ENCODE measurements at places on chromosomes 5 and 9.

GRCh38 chr5:89996890-89997289 lies 412.7 kb downstream of the CETN3 start:
- peaks cover 2% of the 10 kb centered on the region for H3K36me3 ChIP-seq
- H3K27ac ChIP-seq: no peak overlapping the region
- peaks cover 23% of the 10 kb centered on the region for H3K27me3 ChIP-seq
- no peak for DNase-seq
- H3K4me1 ChIP-seq: peaks cover 12% of the 10 kb centered on the region
- no peak overlapping the region for H3K4me3 ChIP-seq

DNA sequence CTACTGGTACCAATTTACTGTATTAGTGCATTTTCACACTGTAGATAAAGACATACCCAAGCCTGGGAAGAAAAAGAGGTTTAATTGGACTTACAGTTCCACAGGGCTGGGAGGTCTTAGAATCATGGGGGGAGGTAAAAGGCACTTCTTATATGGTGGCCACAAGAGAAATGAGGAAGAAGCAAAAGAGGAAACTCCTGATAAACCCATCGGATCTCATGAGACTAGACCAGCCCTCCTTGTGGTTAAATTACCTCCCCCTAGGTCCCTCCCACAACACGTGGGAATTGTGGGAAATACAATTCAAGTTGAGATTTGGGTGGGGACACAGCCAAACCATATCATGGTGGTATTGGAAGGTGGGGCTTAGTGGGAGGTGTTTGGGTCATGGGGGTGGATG lies 56.5 kb upstream of the SPDL1 start:
- no peaks in the 10 kb centered on the region for H3K36me3 ChIP-seq
- no peak overlapping the region for H3K27ac ChIP-seq
- no peak for DNase-seq
- peaks cover 12% of the 10 kb centered on the region for H3K4me1 ChIP-seq
- H3K27me3 ChIP-seq: no peaks in the 10 kb centered on the region
- H3K4me3 ChIP-seq: no peak overlapping the region

- peaks cover 11% of the 10 kb centered on the region for H3K4me1 ChIP-seq
- H3K27ac ChIP-seq: no peak overlapping the region
- H3K27me3 ChIP-seq: no peaks in the 10 kb centered on the region
These were observed 339.5 kb upstream of the ISL1 start for GRCh38 chr5:51043745-51044144.

DNA sequence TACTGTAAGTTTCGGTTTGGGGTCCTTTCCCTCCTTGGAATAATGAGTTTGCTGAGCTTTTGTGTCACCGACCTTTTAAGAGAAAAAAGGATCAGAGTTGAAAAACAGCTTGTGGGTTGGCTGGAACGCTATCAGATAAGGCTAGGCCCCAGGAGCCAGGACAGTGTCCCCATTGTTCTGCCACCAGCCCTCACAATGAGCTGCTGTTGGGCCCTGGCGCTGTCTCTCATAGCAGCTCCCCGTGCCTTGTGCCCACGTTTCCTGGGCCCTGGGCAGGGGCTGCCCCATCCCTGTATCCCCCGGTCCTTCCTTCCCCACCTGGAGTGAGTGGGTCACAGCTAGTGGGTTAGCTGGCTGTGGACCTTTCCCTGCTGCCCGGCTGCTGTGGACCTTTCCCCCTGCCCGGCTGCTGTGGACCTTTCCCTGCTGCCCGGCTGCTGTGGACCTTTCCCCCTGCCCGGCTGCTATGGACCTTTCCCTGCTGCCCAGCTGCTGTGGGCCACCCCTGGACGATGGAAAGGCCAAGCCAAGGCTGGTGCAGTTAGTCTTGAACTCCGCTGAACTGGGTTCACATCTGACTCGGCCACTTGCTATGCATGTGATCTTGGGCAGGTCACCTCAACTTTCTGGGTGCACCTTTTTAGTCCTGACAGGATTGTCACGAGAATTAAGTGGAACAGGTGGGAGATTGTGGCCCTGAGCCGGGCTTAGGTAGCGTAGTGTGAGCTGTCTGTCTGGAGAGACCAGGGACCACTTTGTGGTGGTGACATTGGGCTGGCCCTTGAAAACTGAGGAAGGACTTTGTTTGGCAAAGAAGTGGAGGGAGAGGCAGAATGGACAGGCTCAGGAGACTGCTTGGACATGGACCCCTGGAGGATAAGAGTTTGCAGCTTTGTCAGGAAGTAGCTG lies 99.5 kb downstream of the DAB2IP start:
- H3K4me1 ChIP-seq: peaks cover 9% of the 10 kb centered on the region
- H3K27ac ChIP-seq: peak overlapping the region; percentile 60
- no peaks in the 10 kb centered on the region for H3K27me3 ChIP-seq
- no peak overlapping the region for H3K4me3 ChIP-seq
- DNase-seq: no peak

DNA sequence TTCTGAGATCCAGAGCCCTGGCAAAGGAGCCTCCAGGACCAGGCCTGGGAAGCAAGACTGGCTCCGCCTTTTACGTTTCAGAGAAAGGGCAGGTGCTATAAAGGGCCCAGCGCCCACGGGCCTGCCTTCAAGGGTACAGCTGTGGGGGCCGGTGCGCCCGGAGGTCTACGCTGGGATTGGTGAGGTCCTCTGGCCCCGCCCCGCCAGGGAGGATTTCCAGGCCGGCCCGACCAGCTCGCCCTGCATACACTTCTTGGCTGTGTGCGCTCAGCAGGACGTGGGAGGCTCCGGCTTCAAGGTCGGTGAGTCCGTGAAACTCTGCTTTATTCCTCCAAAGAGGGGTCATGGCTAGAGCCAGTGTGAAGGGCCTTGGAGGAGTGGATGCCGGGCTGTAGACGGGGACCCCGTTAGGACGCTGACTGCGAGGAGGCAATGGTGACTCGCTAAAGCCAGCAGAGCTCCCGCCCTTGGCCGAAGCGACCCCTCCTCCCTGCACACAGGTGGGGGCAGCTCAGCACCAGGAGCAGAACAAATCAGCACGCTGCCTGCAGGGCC lies at the start of gene CKMT2:
Gene CKMT2, plus strand, starts transcription at position 243 of the 555 bp plus-strand sequence. CDS start 17,811 bp downstream, outside the sequence.
- H3K36me3 ChIP-seq: 0 out of 2 replicates have a peak, but pooled peaks cover 2% of the 10 kb centered on the region
- DNase-seq: peak; percentile 88
- H3K27me3 ChIP-seq: no peaks in the 10 kb centered on the region
- peak within 1 kb of the TSS; percentile 89 for H3K27ac ChIP-seq
- peak within 1 kb of the TSS; percentile 81 for H3K4me3 ChIP-seq

- peaks cover 45% of the 10 kb centered on the region for H3K4me1 ChIP-seq
- H3K27ac ChIP-seq: no peak overlapping the region
- no peak for DNase-seq
- H3K36me3 ChIP-seq: no peaks in the 10 kb centered on the region
- H3K27me3 ChIP-seq: no peaks in the 10 kb centered on the region
These were observed 102.7 kb upstream of the IER5L start for GRCh38 chr9:129280623-129281271.

- DNase-seq: no peak
- H3K27me3 ChIP-seq: no peaks in the 10 kb centered on the region
- no peak overlapping the region for H3K27ac ChIP-seq
- peaks cover 20% of the 10 kb centered on the region for H3K4me1 ChIP-seq
- no peak overlapping the region for H3K4me3 ChIP-seq
These were observed 245.0 kb downstream of the FAM114A2 start for GRCh38 chr5:153793699-153794098.

DNA sequence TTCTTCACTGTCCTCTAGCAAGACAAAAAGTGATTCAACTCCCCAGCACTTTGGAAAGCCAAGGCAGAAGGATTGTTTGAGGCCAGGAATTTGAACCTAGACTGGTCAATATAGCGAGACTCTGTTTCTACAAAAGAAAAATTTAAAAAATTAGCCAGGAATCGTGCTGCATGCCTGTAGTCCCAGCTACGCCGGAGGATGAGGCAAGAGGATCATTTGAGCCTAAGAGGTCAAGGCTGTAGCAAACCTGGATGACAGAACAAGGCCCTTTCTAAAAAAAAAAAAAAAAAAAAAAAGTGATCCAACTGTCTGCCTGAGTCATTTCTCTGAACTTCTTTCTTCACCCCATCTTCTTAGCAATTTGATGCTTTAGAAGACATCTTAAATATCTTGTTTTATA lies 12.4 kb downstream of the ITGA2 start:
- no peaks in the 10 kb centered on the region for H3K27me3 ChIP-seq
- no peak overlapping the region for H3K27ac ChIP-seq
- H3K4me3 ChIP-seq: no peak overlapping the region
- no peak for DNase-seq
- no peaks in the 10 kb centered on the region for H3K4me1 ChIP-seq

GRCh38 chr5:168992016-168992415 lies 308.9 kb downstream of the SLIT3 start:
- H3K27me3 ChIP-seq: 0 out of 2 replicates have a peak, but pooled peaks cover 2% of the 10 kb centered on the region
- no peak overlapping the region for H3K4me3 ChIP-seq
- H3K36me3 ChIP-seq: no peaks in the 10 kb centered on the region
- DNase-seq: no peak

DNA sequence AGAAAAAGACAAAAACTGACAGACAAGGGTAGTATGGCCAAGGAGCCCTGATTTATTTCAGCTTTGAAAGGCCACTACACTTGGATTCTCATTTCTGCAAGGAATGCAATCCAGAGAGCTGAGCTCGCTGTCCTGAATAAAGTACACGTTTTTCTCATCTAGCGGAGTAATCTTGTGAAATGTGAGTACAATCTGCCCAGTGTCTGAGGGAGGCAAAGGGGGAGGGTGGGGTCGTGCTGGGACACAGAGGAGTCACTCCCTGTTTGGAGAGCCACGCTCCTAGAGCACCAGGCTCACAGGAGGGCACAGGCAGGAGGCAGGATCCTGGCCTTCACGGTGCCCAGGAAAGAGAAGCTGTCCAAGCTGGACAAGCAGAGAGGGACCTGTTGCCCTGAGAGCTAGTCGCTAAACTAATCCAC lies 51.0 kb upstream of the IFNK start:
- no peak for DNase-seq
- H3K27me3 ChIP-seq: no peaks in the 10 kb centered on the region
- peaks cover 6% of the 10 kb centered on the region for H3K36me3 ChIP-seq
- H3K27ac ChIP-seq: peak overlapping the region; percentile 16
- no peak overlapping the region for H3K4me3 ChIP-seq
- peaks cover 46% of the 10 kb centered on the region for H3K4me1 ChIP-seq

DNA sequence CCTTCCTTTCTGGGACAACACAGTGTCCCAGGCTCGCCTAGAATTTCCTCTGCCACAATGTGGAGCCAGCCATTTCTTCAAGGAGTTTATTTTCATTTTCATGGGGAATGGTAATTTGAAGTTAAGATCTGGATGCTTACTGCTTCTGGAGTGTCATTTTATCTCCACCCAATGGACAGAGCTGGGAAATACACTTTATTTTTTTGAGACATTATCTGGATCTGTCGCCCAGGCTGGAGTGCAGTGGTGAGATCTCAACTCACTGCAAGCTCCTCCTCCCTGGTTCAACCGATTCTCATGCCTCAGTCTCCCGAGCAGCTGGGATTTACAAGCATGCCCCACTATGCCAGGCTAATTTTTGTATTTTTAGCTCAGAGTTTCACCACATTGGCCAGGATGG lies 12.7 kb upstream of the THG1L start:
- H3K27me3 ChIP-seq: no peaks in the 10 kb centered on the region
- H3K4me1 ChIP-seq: peaks cover 7% of the 10 kb centered on the region
- no peak for DNase-seq
- peak overlapping the region; percentile 65 for H3K27ac ChIP-seq
- peaks cover 7% of the 10 kb centered on the region for H3K36me3 ChIP-seq

- no peak overlapping the region for H3K4me3 ChIP-seq
- DNase-seq: no peak
- H3K36me3 ChIP-seq: no peaks in the 10 kb centered on the region
- H3K27me3 ChIP-seq: no peaks in the 10 kb centered on the region
These were observed 132.2 kb downstream of the RXRA start for GRCh38 chr9:134458207-134459108.

GRCh38 chr5:160173-160510 lies 31.2 kb upstream of the LRRC14B start:
- H3K27me3 ChIP-seq: no peaks in the 10 kb centered on the region
- peak overlapping the region; percentile 90 for H3K27ac ChIP-seq
- H3K4me3 ChIP-seq: no peak overlapping the region
- H3K36me3 ChIP-seq: peaks cover 58% of the 10 kb centered on the region

DNA sequence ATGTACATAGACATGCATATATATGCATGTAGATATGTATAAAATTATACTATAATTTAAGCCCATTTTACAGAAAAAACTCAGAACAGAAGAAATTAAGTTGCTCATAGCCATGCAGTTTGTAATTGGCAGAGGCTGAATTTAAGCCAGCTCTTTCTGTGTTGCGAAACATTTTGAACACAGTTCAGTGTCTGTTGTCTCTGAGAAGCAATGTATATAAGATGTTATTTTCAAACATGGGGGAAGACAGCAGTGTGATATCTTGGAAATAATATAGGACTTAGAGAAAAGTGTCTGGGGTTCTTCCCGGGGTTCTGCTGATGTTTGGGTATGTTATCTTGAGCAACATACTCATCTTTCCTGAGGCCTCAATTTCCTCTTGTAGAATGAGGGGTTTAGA lies 37.6 kb downstream of the SVEP1 start:
- H3K36me3 ChIP-seq: no peaks in the 10 kb centered on the region
- H3K27ac ChIP-seq: no peak overlapping the region
- DNase-seq: no peak
- no peak overlapping the region for H3K4me3 ChIP-seq
- H3K4me1 ChIP-seq: no peaks in the 10 kb centered on the region

GRCh38 chr5:115257981-115258380 lies 4.7 kb downstream of the PGGT1B start:
- H3K4me1 ChIP-seq: peaks cover 29% of the 10 kb centered on the region
- no peak overlapping the region for H3K27ac ChIP-seq
- DNase-seq: no peak
- H3K27me3 ChIP-seq: no peaks in the 10 kb centered on the region

DNA sequence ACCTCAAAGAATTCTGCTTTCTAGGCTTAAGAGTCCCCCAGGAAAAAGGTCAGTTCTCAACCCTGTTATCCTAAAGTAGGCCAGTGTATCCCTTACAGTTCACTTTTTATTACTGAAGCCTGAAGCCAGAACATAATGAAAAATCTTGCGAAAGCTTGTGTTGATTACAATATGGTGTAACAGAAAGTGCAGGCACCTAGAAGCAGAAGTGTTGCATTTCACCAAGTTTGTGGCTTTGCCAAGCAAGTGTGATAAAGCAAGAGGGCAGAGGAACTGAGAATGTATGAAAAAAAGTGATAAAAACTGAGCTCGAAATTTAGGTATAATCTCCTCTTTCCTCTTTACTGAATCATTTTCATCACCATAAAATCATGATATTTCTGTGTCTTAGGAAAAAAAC lies 26.2 kb downstream of the AGTPBP1 start:
- H3K4me3 ChIP-seq: no peak overlapping the region
- DNase-seq: no peak
- 0 out of 2 replicates have a peak overlapping the region, but pooled peaks have one; percentile 21 for H3K27ac ChIP-seq
- H3K4me1 ChIP-seq: peaks cover 9% of the 10 kb centered on the region
- H3K36me3 ChIP-seq: peaks cover 17% of the 10 kb centered on the region

- no peak for DNase-seq
- H3K36me3 ChIP-seq: no peaks in the 10 kb centered on the region
- no peak overlapping the region for H3K27ac ChIP-seq
These were observed 270.5 kb downstream of the DMRT2 start for GRCh38 chr9:1320607-1321195.

- peaks cover 12% of the 10 kb centered on the region for H3K4me1 ChIP-seq
- H3K36me3 ChIP-seq: no peaks in the 10 kb centered on the region
- H3K27me3 ChIP-seq: no peaks in the 10 kb centered on the region
- H3K4me3 ChIP-seq: no peak overlapping the region
- no peak overlapping the region for H3K27ac ChIP-seq
- DNase-seq: no peak
These were observed 11.9 kb upstream of the MELK start for GRCh38 chr9:36560771-36561170.

- peaks cover 13% of the 10 kb centered on the region for H3K36me3 ChIP-seq
- no peak overlapping the region for H3K27ac ChIP-seq
- no peak for DNase-seq
- no peaks in the 10 kb centered on the region for H3K4me1 ChIP-seq
These were observed 88.8 kb upstream of the SPOCK1 start for GRCh38 chr5:137587919-137588318.

All from WTC11 (cell line).